ENCODE measurements at places on chromosomes 2 and 18. TPM values are rescaled to one million over a fixed set of nuclear protein-coding genes. Genes with fewer than 3 reads are reported as not detected.

PRKD3 gene
- 70.1 TPM for total RNA-seq

PAX3 gene
- total RNA-seq: 5.8 TPM

ANKRD30B gene
- total RNA-seq: 0.24 TPM

SH2D6 gene
- total RNA-seq: not detected

TMEM237 gene
- 34.6 TPM for total RNA-seq

RND3 gene
- 601 TPM for total RNA-seq

GALNT14 gene
- total RNA-seq: 12.8 TPM

SLC5A6 gene
- total RNA-seq: 19.8 TPM

CHRND gene
- not detected for total RNA-seq

CLIP4 gene
- 72.7 TPM for total RNA-seq

CHRNG gene
- not detected for total RNA-seq

CXCR2 gene
- total RNA-seq: not detected

TEX44 gene
- total RNA-seq: not detected

IL37 gene
- not detected for total RNA-seq

SNTG2 gene
- not detected for total RNA-seq

PTMA gene
- 477 TPM for total RNA-seq

PRKAG3 gene
- total RNA-seq: not detected

PLEK gene
- not detected for total RNA-seq

REG3G gene
- not detected for total RNA-seq

NEDD4L gene
- total RNA-seq: 30.5 TPM

LINC00305 gene
- not detected for total RNA-seq

DSC2 gene
- total RNA-seq: 0.12 TPM

DNER gene
- total RNA-seq: not detected

ATOH8 gene
- 5.7 TPM for total RNA-seq
